ENCODE measurements at places on chromosomes 6 and 20.

GRCh38 chr20:48175261-48175660, 390.0 kb upstream of the SULF2 start:
- no peak for DNase-seq

GRCh38 chr20:43911066-43911465, 3.6 kb upstream of the TOX2 start:
- DNase-seq: no peak

GRCh38 chr6:30998785-30999184, 11.5 kb upstream of the MUC22 start:
- no peak for DNase-seq

DNA sequence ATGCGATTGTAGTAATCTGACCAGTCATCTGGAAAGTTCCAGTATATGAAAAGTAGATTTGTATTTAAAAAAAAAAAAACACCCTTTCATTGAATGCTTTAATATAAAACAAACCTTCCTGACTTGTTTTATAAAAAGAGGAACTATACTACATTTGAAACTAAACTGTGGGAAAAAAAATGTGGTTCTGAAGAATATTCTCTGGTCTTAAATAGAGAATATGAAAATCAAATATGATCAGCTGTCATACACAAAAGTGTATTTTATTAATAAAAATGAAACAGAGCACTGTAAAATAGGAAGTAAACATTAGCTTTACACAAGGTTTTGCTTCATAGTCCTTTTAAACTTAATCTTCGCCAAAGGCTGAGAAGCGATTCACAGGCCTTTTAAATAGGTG, 25.3 kb upstream of the CD83 start:
- DNase-seq: no peak

GRCh38 chr6:135906542-135906941, 55.0 kb downstream of the PDE7B start:
- no peak for DNase-seq

DNA sequence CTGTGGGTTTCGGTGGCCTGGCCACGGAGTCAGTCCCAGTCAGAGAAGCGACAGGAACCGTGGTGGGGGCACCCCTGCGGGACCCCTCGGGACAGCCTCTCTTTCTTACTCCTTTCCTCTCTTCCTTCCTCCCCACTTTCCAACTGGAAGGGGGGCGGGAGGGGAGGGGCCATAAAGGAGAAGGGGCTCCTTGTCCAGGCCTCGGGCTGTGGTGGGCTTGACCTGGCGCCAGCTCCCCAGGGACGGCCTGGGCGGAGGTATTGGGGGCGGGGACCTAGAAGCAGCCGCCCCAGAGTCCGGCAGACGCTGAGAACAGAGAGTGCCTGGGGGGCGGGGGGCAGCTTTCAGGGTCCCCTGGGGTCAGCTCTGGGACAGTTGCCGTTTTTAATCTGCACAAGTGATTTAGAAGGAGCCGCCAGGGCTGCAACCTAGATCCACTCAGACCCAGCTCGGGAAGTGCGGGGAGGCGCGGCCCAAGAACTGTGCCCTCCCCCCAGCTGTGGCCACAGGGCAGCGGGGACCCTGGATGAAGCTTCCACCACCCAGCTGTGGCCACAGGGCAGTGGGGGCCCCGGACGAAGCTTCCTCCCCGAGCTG, 6.4 kb upstream of the ABHD16B start:
- no peak for DNase-seq
